ENCODE measurements at places on chromosomes 6 and 20. TPM values are rescaled to one million over a fixed set of nuclear protein-coding genes. Genes with fewer than 3 reads are reported as not detected.

- peak; percentile 69 for DNase-seq
Observed at GRCh38 chr6:169406804-169407203, 153.2 kb upstream of the THBS2 start.

The KCNQ2 gene
- 0.96 TPM for total RNA-seq

GRCh38 chr20:56373942-56374341, 15.2 kb downstream of the FAM210B start:
- peak; percentile 52 for DNase-seq

- no peak for DNase-seq
Observed at GRCh38 chr20:56608376-56608775, 20.7 kb upstream of the TFAP2C start.

DNA sequence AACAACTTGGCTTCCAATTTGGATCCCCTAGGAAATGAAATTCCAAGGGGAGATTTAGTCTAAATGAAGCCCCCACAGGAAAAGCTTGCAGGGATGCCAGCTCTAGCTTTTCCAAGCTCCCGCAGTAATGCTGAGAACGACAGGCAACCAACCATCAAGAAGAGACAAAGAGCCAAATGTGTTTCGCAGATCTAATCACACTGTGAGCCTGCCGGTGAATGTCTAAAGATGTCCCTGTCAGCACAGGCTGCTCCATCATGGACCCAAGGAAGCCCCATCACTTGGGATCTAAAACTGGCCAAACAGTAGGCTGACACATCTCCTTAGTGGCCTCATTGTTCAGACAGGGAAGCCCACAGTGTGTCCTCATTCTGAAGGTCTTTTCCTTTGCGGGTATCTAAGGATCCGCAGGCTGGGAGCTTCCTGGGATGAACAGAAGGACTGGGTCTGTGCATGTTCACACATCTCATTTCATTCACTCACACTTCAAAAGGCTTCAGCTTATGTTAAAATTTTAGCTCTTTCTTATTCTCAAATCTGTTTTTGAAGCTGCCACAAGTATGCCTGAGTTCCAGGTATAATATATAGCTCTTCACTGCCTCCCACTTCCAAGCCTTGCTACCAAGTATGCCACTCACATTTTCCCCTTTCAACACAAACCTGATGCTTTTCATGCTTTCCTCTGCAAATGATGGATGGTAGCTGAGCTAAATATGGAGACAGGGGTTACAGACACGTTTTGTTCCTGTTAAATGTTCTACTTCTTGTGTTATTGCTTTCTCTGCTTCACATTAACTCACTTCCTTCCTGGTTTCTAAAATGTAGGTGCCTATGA, 229.8 kb downstream of the HIVEP2 start:
- DNase-seq = no peak

DNA sequence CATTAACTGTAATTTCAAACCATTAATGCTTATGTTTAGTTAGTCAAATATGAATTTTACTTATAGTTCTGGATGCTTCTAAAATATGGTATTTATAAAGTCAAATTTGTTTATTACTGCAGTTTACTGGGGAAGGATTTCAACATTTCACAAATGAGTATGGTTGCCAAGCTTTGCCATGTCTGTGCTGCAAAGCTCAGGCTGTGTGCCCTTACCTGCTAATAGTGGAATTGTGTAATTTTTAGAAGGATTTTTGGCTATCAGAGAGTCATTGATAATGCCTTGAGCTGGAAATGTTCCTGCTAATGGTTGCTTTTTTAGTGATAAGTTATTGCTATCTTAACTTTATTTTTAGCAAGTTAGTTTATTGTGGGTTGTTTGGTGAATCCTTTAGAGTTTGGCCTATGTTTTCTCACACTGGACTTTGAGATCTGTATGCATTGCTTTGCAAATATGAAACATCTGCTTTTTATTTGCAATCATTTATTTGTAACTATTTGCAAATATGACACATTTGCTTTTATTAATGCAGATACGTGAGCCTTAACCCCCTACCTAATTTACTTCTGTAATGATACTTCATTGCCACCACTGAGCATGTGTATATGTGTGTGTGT, 105.8 kb downstream of the CD109 start:
- DNase-seq = no peak

DNA sequence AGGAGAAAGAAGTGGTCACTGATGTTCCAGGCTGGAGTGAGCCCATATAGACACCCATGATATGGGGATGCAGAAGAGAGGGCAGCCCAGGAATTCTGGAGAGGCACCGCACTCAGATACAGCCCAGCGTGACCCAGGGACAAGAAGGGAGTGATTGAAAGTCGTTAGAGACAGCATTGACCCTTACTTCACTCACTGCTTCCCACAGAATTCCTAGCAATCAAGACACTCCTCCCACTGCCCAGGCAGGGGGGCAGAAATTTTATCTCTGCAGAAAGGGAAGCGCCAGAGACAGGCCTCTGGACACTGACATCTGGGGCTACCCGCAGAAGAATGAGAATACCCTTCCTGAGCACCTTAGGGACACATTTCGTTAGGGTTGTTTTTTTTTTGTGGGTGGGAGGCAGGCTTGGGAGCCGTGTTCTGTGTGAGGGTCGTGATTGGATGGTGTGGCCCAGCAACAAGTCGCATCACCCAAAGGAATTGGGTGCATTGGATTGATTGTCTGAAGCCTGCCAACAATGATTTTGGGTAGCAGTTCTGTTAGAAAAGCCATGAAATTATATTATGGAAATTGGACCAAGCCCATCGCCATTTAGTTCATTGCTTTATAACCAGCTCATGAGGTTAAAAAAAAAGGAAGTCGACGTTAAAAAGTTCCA, 45.9 kb upstream of the MAP3K4 start:
- no peak for DNase-seq

GRCh38 chr20:14093652-14094051, 98.3 kb downstream of the MACROD2 start:
- no peak for DNase-seq

The C6orf15 gene
- total RNA-seq = not detected

The RFX6 gene
- 0.72 TPM for total RNA-seq

- peak; percentile 60 for DNase-seq
Observed at GRCh38 chr6:93407186-93407585, 12.2 kb downstream of the EPHA7 start.

DNA sequence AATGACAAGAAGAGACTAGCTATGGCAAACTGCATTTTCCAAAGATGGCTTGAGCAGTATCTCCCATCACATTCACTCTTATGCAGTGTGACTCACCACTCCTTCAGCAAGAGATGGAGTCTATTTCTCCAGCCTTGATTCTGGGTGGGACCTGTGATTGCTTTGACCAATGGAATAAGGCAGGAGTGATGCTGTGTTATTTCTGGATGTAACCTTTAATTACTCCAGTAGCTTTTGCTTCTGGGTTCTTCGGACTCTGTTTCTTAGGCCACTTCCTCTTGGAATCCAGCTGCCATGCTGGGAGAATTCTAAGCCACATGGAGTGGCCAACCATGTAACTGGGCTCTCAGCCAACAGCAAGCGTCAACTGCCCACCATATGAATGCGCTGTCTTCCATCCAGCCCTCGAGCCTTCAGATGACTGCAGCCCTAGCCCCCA, 50.7 kb downstream of the TGM2 start:
- DNase-seq = no peak

- DNase-seq = no peak
Observed at GRCh38 chr20:26134606-26135005, 438.0 kb upstream of the ZNF337 start.

The TUBE1 gene
- total RNA-seq = 83.3 TPM

GRCh38 chr6:18663011-18663410, 275.9 kb downstream of the RNF144B start:
- DNase-seq = no peak

GRCh38 chr6:100472674-100473073, 8.0 kb upstream of the SIM1 start:
- DNase-seq = no peak

The ULBP2 gene
- 3.6 TPM for total RNA-seq

DNA sequence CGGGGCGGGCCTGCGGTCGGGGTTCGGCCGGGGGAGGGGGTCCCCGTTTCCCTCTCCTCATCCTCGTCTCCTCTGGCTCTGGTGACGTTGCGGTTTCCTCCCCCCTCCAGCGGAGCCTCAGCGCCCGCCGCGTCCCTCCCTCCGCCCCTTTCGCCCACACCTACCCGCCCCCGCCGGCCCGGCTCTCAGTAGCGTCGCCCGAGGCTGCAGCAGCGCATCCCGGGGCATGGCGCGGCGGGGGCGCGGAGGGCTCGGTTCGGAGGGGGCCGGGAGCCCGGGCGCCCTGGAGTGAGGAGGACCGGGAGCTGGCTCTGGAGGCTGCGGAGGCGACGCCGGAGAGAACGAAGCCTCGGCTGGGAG, at the start of gene DSE:
Gene DSE (plus strand): TSS at position 188 of the 360 bp plus-strand sequence. CDS start 28,304 bp downstream, outside the sequence.
- DNase-seq = peak; percentile 93

DNA sequence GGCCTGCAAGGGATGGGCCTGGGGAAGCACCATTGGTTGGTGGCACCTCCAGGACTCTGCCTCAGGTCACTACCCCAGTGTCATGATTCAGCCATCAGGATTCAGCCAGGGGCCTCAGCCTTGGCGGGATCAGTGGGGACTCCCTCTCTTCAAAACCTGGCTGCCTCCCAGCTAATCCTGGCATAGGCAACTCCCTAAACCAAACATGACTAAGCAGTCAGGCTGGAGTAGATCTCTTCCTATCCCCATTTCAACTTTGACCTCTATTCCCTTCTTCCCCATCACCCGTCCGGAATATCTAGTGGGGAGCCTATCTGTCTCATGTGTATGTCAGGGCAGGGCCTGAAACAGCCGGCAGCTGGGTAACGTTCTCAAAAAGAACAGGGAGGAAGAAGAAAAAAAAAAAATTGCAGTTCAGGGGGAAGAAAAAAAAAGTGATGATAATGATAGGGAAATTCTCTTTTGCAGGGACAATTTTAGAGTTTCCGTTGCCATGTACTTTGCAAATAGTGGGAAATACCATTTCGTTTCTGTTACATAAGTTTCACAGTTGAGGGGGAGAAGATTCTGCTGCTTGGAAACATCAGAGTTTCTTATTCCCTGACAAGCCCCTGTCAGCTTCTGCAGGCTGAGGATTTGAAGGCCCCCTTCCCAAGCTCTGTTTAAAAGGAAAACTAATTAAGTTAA, 4.1 kb upstream of the PREX1 start:
- DNase-seq = peak; percentile 54

The OSER1 gene
- total RNA-seq = 31.5 TPM

The UST gene
- total RNA-seq = 39.7 TPM

GRCh38 chr20:11271319-11271718, 597.5 kb upstream of the JAG1 start:
- DNase-seq = no peak

All from umbilical cord (tissue), 2 donors.